ENCODE measurements at places on chromosomes 3 and 15.

DNA sequence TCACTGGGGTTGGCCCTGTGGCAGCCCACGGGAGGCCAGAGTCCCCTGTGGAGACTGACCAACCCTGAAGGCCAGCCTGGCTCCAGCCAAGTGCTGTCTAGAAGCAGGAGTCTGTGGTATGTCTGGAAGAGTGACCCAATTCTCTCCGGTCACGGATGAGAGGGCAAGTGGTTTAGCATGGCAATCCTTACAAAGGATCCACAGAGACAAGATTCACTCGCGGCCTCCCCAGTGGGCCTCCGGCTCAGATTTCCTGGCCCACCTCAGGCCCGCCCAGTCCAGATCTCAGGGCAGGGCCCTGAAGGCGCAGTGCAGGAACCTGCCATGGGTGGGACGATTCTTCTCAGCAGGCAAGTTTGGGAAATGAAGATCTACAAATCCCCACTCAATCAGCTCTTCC, 5.0 kb upstream of the BCL2L10 start:
- DNase-seq, result no peak

DNA sequence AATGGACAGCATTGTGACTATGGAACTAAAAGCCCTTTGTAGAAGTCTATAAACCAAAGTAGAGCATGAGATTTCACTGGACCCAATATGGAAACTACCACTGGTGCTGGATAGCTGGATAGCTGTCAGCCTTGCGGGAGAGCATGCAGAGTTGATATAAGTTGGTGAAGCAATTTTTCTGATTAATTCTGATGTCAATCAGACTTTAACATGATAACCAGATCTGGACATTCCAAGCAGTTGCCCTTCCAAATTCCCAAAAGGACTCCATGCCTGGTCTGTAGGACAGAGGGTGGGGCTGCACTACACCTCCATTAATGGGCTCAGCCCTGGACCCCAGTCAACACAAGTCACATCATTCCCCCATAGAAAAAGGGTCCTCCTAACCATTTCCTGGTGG, 437.8 kb downstream of the NTRK3 start:
- no peak for DNase-seq

- DNase-seq, result no peak
Observed at GRCh38 chr15:59169251-59169708, 37.4 kb upstream of the LDHAL6B start.

GRCh38 chr15:48624700-48625099, 20.8 kb downstream of the FBN1 start:
- no peak for DNase-seq

DNA sequence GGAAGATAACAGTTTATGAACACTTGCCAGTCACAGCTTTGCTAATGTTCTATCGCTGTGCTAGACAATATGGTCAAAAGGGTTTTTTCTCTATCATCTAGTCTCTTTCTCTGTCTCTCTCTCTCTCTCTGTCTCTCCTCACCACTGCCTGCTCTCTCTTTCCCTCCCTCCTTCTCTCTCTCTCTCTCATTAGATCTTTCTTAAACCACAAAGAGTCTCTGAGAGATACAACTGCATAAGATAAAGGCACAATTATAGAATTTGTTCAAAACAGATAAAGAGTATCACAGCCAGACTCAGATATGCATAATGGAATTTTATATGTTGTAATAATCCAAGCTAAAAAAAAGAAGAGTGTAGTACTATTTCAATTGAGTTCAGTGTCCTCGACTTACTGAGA, 258.4 kb downstream of the MECOM start:
- DNase-seq, result no peak

- DNase-seq, result no peak
Observed at GRCh38 chr3:66497288-66497984, 3.4 kb downstream of the LRIG1 start.

GRCh38 chr3:75237477-75237876, 426.7 kb upstream of the FRG2C start:
- DNase-seq, result no peak

DNA sequence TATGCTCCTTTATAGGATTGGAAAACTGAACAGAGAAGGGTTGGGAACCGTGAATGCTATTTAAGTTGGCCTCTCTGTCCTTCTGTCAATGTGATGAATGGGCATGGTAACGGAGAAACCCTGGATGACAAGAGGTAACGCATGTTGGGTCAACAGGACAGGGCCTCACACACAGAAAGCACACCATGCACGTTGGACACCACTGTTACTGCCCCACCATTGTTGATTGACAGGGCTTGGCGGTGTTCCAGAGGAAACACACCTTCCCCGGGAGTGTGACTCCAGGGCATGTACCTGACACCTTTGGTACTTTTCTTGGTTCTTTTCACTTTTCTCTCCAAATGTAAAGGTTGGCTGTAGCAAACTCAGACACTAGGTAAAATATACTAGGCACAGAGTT, 548.5 kb downstream of the OCA2 start:
- DNase-seq, result no peak
